ENCODE measurements at places on chromosomes 6 and 20.

DNA sequence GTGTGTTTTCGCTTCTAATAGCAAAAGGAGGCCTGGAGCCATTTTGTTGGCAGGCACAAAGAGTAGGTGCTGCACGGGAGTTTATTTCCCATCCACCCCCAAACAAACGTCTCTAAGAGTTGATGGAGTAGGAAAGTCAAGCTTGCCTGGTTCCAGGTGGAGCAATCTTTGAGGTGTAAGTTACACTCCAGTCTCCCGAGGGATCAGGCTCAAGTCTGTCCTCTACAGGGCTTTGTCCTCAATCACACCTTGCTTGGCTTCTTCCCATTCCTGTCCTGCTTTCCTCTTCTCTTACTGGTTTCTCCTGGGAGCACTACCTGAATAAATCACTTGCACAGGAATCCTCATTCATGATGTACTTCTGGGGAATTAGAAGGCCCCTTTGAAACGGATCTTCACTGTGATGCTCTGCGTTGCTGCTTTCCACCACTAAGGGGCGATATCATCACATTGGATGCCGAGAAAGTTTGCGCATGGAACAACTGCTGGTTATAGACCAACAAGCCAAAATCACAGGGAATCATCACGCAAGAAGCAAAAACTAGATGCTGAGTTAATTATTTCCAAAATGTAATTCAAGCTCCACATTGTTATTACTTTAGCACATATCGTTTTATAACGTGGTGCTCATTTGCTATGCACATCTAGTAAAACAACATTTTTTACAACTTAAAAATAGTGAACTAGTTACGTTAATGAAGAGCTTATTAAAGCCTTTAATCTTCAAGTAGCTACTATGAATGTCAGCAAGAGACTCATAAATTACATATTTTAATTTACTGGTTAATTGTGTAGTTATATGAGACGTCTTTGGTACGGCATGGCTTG is 156.8 kb downstream of the DNAH8 start:
- DNase-seq, result peak; percentile 73

- no peak for DNase-seq
Observed at GRCh38 chr6:17497535-17498095, 102.5 kb upstream of the FAM8A1 start.

DNA sequence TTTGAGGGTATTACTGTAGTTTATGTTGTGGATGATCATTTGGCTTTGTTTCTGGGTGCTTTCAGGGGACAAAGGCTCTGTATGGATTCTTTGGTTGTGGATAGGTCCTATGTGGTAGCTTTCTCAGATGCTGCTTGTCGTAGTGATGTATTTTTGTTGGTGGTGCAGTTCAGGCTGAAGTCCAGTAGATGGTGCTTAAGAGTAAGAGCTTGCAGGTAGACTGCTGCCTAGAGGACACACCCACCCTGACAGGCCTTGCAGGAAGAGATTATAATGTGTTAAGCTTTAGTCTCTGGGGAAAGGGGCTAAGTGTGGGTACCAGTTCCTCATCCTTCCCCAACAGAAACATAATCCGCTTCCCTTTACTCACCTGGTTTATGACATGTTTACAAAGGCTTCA is 62.6 kb upstream of the ADGRB3 start:
- no peak for DNase-seq

DNA sequence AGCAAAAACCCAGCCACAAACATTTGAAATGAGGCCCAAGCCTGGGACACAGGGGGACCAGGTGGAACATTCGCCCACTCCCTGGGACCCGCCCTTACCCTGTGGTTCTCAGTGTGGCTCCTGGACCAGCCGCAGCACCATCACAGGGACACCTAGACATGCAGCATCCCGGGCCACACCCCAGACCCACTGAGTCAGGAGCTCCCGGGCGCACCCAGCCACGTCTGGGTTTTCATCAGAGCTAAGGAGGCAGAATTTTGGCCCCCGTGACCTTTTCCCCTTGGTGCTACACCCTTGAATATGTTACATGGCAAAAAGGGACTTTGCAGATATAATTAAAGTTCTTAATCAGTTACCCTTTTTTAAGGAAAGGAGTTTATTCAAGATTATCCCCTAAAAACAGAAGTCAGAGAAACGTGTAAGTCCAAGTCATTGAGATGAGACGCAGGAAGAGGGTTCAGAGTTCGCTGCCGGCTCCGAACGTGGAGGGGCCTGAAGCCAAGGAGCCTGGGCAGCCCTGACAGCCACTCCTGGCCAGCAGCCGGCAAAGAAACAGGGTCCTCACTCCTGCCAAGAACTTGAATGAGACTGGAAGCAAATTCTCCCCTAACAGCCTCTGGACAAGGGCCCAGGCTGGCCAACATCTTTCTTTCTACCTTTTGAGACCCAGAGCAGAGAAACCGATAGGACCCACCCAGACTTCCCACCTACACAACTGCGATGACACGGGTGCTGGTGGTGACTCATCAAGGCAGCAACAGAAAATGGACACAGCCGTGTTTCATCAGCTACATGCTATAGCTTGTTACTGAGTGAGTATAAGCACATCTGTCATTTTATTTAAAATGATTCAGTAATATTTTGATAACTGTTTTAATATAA is 25.3 kb downstream of the BFSP1 start:
- peak; percentile 43 for DNase-seq

GRCh38 chr6:129730477-129731165 is 20.6 kb upstream of the ARHGAP18 start:
- peak; percentile 71 for DNase-seq

DNA sequence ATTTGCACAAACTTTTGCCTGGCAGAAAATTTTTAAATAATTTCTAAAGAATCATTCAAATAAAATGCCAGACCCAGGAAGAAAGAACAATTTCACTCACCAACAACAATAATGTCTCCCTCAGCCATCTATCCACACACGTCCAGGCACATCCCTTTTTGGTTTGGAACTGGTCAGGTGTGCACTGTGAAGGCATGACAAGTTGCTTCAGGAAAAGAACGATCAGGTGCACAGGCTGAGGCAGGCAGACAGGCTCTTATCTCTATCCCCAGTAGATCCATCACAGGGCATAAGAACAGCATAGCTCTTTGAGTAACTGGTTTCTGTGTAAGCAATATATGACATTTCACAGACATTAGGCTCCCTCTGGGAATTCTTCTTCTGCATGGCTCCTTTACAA is 18.1 kb upstream of the NXT1 start:
- DNase-seq, result no peak

GRCh38 chr6:13764996-13765395 is 49.4 kb downstream of the MCUR1 start:
- no peak for DNase-seq

- no peak for DNase-seq
Observed at GRCh38 chr6:159572439-159573110, 120.5 kb downstream of the SOD2 start.

- no peak for DNase-seq
Observed at GRCh38 chr20:14633507-14633906, 296.1 kb upstream of the FLRT3 start.
